ENCODE measurements at places on chromosomes 12 and 14.

DNA sequence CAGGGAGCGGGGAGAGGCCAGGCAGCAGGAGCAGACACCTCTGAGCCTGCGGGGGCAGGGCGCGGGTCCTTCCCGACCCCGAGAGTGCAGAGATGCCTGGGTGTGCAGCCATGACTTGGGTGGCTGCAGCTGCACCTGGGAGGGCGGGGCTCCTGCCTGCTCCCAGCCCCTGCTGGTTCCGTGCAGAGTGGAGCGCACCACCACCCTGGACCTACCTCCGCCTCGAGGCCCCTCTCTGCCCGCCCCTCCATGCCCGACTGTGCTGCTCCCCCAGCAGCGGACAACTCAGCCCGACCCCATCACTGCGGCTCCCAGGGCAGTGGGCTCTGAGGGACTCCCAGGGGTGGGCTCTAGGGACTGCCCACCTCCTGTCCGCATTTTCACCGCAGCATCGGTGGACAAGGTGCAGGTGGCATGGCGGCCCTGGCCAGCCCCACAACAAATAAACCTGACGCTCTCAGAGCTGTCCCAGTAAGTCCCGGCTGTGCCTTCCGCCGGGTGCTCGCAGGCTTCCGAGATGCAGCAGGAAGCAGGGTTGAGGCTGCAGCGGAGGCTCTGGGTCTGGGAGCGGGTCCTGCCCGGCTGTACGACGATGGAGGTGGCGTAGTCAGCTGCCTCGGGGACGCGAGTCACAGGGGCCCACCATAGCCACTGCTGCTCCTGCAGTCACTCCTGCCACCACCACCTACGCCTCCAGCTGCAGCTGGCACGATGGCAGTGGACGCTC is 392.0 kb upstream of the CCDC196 start:
- DNase-seq = no peak

DNA sequence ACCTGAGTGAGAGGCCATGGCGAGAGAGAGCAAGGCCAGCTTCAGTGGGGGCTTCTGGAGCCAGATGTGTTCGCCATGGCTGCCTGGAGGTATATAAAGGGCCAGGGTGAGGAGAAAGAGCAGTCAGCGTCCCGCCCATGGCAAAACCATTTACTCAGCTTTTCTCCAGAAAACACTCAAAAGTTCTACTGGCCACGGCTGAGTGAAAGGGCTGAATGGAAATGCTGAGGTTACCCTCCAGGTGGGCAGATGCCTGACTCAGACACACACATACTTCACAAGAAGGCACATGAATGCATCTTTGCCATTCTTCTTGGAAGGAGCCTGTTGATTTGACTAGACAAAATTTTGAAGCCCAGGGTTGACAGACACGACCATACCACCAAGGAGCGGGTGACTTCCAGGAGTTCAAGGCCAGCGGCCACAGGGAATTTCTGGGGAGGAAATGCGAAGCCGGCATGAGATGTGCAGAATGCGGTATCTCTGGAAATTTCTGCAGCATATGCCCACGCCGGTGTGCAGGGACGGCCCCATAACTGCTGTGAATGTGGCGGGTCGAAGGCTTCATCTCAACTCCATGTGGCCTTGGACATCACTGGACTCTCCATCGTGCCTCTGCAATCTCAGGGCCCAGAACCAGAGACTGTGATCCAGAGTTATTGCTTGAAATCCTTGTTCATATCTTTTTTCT is at the start of gene IL31:
Gene IL31 (minus strand): TSS at position 67 of the 691 bp plus-strand sequence. CDS start 49 bp downstream, at position 18.
- DNase-seq = no peak

DNA sequence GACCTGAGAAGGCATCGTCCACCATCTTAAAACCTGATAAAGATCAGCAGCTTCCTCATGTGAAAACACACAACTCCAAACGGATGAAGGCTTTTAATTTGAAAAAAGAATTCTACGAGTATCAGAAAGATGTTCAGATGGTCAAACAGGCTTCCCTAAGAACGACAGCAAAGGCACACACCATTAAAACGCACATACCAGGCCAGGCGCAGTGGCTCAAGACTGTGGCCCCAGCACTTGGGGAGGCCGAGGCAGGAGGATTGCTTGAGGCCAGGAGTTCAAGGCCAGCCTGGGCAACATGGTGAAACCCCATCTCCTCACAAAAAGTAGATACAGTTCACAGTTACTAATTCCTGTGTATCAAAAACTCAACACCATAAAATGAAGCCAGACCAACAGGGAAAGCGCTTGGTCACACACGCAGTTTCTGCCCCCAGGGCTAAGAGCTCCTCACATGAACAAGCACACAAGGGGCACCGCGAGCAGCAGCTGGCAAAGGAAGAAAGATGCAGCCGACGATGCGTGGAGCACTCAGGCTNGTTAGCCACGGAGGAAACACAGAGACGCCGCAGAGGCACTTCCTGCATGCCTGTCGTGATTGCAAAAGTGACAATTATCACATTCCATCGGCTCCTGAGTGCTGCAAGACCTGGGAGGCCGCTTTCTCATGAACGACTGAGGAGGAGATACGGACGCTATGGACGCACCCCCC is 78.0 kb downstream of the NOC4L start:
- DNase-seq = peak; percentile 41

DNA sequence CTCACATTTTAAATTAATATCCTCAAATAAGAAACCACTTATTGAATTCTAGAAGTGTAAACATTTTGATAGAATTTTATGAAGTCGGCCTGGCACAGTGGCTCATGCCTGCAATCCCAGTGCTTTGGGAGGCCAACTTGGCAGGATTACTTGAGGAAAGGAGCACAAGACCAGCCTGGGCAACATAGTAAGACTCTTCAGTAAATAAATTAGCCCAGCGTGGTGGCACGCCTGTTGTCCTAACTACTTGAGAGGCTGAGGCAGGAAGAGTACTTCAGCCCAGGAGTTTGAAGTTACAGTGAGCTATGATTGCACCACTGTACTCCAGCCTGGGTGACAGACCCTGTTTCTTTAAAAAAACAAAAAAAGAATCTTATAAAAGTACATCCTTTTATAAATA is 8.9 kb upstream of the ZNF410 start:
- DNase-seq = no peak

- DNase-seq = peak; percentile 19
Measured at GRCh38 chr14:72640911-72641485, 252.9 kb downstream of the DPF3 start.

- DNase-seq = no peak
Measured at GRCh38 chr14:103738701-103739451, 23.3 kb downstream of the ZFYVE21 start.

GRCh38 chr12:56880125-56880992 is 53.8 kb downstream of the SDR9C7 start:
- no peak for DNase-seq

GRCh38 chr12:104667139-104667538 is 210.4 kb downstream of the CHST11 start:
- DNase-seq = peak; percentile 67

DNA sequence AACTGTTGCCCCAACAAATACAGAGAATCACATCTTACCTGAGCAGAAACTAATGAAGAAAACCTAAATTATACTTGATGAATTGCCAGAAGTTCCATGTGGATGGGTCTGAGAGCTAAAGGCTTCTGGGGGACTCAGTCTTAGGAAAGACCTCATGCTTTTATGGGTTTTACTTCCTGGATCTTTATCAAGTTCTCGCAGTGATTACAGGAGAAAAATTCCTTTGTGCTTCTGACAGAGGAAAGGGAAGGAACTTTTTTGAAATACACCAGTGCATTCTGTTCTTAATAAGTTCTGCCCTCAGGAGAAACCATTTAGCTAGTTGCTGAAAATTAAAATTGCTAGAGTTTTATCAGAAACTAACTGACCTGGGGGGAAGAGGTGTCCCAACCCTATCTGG is 203.9 kb upstream of the KITLG start:
- no peak for DNase-seq

DNA sequence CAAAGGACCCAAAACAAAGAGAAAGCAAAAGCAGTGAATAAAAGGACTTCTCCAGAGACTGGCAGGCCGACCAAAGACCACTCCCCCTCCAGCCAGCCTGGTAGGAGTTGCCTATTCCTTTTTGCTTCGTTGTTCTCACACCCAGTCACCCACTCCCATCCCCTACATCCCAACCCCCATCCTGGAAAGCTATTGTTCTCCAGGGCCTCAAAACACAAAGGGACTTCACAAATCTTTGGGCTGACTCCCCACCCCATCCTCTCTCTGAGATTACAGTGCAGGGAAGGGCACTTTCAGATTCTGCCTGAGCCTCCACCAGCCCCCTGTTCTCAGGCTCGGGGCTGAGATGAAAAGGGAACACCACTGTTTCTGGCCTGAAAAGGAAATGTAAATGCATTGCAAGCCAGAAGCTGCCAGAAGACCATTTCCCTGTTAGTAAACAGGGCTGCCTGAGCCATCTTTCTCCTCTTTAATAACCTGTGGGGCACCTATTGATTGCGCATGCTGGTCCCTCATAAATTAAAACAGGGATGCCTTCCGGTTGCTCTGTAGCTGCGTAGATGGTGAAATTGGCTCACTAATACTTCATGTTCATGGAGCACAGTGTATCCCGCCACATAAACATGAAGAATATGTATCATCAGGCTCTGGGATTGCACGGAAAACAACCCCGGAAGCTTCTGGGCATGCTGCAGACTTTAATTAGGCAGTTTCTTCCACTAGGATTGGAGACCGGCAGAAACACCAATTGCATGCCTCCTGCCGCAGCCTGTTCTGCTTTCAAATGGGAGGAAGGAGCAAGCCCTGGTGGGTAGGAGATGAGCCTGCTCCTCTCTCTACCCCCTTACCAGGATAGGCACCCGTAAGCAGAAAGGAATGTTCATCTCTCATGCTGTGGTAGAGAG is 130.3 kb upstream of the FUT8 start:
- DNase-seq = peak; percentile 13

DNA sequence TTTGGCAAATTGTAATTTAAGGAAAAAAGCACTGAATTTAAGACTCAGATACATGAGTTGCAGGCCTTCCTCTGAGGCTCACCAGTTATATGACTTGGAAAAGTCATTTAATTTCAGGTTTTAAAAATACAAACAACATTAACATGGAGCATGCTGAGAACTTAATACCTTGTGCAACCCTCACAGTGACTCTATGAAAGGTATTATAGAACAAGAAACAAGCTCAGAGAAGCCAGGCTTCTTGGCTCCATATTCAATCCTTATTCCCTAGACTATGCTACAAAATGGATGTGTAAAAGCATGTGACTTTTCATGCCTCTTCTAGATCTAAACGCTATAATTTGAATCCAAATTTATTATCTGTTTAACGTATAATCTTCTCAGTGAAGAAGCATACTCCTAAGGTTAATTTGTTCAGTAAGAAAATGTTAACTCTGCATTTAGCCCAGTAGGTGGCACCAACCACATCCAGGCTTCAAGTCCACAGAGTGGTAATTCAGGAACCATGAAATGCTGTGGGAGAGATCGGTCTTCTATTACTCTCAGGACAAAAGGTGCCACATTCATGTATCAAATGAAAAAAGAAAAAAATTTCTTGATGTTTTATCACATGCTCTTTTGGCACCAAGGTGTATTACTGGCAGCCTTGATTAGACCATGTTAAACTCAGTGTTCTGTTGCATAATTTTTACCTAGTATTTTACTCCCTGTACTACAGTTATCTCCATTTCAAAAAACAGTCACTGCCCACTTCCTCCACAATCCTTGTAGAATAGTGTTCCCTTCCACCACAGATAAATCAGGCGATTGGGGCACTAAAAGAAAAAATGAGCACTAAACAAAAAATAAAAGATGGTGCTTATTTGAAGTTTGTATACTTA is 9.3 kb downstream of the CCDC196 start:
- peak; percentile 68 for DNase-seq

DNA sequence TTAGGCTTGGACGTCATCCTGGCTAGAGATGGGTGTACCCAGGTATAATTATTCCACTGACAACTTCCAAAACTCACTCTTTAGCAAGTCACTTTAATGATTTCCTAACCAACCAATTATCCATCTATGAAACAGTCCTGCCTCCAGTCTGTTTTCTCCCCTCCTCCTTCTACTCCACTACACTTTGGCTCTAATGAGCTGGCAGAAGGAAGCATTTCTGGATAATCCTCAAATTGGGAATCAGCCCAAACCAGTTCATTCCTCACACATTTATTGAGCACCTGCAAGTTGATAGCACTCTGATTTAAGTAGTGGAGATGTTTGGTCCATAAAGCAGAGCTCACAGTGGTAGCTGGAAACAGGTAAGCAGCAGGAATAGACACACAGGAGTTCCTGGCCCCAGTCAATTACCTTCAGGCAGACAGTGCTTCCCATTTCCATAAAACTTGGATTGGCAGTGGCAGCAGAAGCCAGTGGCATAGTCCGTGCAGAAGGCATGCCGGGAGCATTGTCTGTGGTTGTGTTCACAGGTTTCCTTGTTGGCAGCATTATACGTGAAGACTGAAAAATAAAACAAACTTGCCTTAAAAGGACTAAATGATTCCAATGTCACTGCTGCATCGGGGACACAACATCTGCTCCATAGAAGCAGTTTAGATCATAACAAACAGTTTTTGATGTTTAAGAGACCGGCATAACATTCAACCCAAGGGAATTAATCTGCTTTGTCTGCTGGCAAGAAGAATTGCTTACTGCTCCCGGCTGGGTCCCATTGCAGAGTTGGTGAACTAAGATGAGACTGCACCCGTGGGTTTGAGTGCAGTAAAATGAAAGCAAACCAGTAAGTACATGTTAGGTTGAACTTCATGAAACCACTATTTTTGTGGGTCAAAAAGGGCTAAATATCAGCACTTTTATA is 26.2 kb downstream of the NID2 start:
- no peak for DNase-seq

GRCh38 chr14:35369701-35370191 is 34.8 kb downstream of the NFKBIA start:
- DNase-seq = no peak

DNA sequence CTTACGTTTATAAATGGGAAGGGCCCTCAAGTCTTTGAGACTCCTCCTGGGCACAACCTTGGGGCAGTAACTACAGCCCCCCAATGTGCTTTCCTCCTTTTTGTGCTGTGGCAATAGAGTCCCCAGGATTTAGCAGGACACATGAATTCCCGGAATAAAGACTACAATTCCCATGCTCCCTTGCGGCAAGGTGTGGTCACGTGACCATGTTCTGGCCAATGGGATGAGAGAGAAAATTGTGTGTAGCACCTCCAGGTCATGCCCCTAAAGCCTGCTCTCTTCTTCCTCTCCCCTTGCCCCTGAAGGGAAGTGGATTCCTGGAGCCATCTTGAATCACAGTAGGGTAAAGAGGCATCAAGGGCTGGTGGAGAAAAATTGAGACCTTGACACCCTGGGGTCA is 295.1 kb upstream of the SFSWAP start:
- DNase-seq = no peak

GRCh38 chr12:124292385-124292784 is 2.5 kb upstream of the RFLNA start:
- no peak for DNase-seq

GRCh38 chr12:124993626-124994436 is at the start of gene BRI3BP:
BRI3BP (plus strand) TSS chr12:124993645; CDS start chr12:124993791, 146 bp downstream.
- DNase-seq = peak; percentile 66

GRCh38 chr14:58707949-58708348 is 70.2 kb downstream of the DACT1 start:
- DNase-seq = no peak

All from suppressor macrophage treated with lipopolysaccharide for 1 hour (primary cell).